ENCODE measurements at places on chromosomes 2 and 18.

GRCh38 chr2:20135631-20136050, 84.2 kb upstream of the LAPTM4A start:
- peak; percentile 57 for DNase-seq

DNA sequence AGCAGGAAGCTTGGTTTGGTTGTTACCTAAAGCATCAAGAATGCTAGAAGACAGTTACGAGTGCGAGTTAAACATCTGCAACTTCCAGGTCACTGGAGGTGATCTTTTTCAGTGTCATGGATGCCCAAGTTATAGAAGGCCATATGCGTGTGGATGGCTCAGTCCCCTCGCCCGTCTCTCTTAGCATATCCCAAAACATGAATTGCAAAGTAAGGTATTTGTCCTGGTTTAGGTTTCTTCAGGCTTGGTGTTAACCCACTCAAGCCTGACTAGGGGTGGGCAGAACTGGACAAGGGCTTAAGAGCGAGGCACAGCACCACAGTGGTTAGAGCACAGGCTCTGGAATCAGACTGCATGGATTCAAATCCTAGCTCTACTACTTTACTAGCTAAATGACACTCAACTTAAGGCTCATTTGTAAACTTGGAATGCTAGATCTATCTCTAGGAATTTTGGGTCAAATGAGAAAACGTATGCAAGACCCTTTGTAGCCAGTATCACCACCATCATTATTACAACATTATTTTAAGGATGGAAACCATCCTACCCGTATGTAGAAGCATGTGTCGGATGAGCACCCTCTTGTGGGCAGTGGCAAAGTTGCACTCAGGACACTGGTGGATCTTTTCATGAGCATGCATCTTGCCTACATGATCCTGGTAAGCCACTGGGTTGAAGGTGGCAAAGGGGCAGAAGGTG, 11.2 kb downstream of the ZNF142 start:
- DNase-seq, result peak; percentile 60

DNA sequence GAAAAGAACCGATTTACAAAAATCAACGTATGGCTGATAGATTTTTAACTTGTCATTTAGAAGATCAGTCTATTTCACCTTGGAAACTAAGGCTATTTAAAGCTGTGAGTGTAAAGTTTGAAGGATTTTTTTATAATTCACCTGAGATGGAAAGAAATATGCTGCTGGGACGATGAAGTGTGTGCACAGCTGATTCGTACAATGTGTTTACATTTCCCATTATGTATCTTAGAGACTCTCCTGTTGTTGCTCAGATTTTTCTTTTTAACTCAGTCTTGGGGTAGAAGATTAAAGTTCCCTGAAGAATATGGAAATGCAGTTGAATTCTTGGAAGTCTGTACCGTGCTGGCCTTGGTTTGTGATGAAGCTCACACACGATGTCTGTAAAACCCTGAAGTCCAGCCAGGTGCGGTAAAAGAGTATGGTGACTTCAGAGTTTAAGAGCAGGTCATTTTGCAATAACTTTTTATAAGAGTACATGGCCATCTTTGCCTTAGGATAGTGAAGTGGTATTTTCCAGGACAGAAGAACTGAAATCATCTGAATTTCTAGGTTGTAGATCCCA, 250.1 kb downstream of the PRKCE start:
- DNase-seq, result no peak

DNA sequence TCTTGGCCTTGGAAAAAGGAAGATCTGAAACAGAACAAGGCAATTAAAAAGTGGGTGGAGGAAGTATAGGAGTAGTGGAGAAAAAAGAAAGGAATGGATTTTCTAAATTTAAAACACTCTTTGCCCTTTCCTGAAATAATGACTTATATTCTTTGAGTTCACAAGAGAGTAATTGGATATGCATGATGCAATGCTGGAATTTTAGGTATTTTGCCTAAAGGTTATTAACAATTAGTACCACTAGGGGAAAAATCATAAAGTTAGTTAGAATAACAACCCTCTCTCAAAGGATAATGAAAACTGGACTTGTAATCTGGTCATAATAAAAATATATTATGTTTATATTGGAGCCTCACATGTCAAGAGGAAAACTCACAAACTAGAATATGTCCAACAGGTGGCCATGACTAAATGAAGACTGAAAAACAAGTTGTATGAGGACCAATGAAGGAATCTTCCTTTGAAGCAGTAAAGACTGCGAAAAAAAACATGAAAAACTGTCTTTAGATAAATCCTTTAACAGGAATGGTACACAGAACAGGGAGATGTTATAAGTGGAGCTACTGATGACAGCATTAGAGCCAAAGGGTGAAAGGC, 281.8 kb downstream of the NCKAP5 start:
- DNase-seq, result no peak

GRCh38 chr18:7633171-7633570, 66.1 kb downstream of the PTPRM start:
- DNase-seq, result no peak

- DNase-seq, result no peak
These were observed 1.9 kb downstream of the BMPR2 start for GRCh38 chr2:202378001-202378400.

DNA sequence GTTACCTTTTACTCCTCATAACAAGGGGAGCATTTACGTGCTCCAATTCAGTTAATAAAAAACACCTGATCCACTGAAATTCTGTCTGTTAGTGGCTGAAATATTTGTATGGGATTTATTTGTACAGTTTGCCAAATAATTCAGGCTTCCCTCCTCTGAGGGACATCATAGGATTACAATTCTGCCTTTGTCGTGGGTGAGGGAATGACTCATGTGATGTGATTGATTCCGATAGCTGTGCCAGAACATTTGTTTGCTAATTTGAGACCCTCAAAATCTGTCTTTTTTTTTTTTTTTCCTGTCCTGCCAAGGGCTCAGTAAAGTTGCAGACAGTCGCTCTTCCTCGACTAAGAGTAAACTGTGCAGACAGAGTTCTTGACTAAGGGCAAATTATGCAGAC, 612.6 kb upstream of the CDH2 start:
- no peak for DNase-seq

DNA sequence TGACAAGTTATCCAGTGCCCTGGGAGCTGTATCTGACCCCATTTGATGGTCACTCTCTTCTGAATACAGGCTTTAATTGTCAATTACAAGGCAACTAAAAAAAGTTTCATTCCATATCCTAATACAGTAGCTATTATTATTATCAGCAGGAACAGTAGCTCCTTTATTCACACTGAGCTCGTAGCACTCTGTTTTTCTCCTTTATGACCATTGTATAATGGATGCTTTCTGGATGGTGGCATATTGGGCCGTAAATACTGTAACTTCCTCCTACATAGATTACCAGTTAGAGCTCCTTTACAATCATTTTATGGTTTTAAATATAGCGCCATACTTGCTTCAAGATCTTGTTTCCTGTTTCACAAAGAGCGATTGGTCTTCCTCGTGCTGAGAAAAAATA, 1040.3 kb downstream of the TSN start:
- DNase-seq, result no peak

- no peak for DNase-seq
These were observed 551.0 kb upstream of the LRATD1 start for GRCh38 chr2:14081521-14081920.

- no peak for DNase-seq
These were observed 594.3 kb upstream of the NETO1 start for GRCh38 chr18:73462092-73462491.

GRCh38 chr2:223549215-223549614, 52.9 kb downstream of the SCG2 start:
- DNase-seq, result no peak

DNA sequence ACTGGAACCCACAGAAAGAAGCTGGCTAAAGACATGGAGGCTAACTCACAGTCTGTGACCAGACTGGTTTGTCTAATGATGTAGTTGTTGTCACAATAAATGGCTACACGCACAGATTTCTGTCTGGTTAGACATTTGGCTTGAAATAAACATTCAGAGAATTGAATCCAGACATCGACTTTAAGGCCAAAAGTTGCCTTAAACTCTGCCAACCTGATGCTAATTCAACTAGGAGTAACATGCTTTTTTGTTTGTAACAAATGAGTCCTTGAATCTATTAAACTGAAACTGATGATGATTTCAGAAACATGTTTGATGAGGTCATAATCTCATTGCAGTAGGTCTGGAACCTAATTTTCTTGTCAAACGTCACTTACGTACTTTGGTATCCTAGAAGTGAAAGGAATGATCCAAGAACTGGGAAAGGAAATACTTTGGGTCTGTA, 123.8 kb downstream of the ERBB4 start:
- no peak for DNase-seq

DNA sequence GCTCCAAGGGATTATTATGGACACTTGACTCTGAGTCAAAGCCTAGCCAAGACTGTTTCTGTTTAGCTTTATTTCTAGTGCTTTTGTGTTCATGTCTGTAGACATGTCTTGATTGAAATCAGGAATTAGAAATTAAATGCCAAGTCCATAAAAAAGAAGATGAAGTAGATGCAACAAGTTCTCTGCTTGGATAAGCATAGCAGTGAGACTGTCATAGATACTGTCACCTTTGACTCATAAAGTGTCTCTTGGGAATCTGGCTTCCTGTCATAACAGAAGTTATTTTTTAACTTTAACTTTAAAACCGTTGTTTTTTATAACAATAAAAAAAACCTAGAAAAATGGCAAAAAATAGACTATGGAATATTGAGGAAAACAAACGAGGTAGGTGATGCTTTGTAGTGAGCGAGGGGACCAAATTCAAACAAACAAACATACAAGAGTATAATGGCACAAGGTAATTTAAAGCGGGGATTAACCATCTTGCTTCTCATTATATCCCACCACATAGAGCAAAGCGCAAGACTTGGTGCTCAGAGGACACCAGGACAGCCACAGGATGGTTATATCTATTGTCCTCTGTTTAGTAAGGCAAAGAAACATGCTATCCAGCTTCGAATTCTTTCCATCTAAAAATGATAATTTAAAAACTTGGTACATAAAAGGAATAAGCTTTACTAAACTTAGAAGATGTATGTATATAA, 64.6 kb downstream of the CD226 start:
- no peak for DNase-seq

- no peak for DNase-seq
These were observed 56.0 kb downstream of the CLHC1 start for GRCh38 chr2:55176094-55176415.

DNA sequence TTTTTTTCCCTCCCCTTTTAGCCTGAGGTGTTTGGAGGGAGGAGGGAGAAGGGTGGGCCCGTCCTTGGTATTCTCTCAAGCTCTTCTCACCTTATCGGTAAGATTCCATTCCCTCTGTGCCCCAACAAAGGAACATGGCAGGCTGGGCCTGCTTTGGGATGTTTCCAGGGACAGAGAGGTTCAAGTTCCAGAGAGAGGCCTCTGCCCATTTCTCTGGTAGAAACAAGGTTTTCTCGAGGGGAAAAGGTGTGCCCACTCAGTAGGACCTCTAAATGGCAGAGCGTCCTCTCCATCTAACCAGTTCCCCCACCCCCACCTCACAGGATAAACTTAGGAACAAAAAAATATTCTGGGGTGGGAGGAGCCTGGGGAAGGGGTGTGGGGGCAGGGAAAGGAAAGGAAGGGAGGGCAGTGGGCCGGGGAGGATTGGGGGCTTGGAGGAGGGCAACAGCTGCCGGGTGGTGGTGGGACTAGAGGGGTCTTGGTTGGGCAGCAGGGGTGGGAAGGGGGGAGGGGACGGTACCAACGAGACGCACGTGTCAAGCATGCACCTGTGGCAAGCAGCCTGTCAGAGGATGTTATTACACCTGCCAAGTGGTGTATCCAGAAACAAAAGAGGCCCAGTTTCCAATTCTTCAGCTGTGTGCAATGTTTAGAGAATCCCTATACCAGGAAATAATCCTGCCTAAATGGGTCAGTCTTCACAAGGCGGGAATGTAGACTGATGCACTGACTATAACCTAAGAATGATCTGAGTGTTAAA, 2.1 kb downstream of the PCBP1 start:
- no peak for DNase-seq

DNA sequence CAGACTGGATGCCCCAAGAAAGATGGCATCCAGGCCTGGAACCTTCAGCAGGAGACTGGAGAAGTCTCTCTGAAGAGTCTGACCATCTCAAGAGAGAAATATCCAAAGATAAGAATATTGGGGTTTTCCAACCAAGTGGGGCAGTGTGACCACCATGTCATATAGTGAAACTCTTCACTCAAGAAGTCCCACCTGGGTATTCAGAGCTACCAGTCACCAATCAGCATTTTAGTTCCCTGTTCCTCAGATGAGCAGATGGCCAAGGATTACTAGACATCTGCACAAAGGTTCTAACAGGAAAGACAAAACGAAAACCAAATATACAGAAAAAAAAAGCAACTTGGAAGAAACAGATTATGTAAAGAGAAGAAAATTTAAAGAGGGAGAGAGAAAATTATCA, 38.5 kb upstream of the CXCR4 start:
- DNase-seq, result peak; percentile 3

- DNase-seq, result no peak
These were observed 70.2 kb upstream of the MEIS1 start for GRCh38 chr2:66364495-66365333.

DNA sequence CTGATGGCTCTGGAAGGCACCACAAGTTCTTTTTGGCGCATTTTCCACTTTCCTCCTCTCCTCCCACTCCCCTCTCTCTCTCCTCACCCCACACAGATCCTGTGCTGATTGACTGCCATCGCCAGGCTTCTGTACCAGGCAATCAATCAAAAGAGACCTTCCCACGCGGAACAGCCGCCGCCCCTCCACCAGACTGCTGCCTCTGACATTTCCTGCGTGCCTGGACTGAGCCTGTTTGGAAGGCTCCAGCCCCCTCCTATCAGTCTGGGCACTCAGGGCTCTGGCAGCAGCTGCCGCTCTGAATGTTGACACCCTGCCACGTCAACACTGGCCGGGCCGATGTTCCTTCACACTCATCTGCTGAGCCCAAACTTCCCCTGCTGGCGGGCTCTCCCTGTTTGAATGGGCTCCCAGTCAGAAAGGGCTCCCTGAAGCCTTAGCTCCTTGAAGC, 467.7 kb downstream of the EPHA4 start:
- no peak for DNase-seq

GRCh38 chr2:25362434-25363145, 20.9 kb upstream of the DNMT3A start:
- peak; percentile 78 for DNase-seq
